ENCODE measurements at places on chromosomes 2 and 18.

- DNase-seq, result no peak
Measured at GRCh38 chr2:56202381-56203121, 18.8 kb downstream of the CCDC85A start.

- no peak for DNase-seq
Measured at GRCh38 chr2:239818531-239819011, 206.6 kb downstream of the NDUFA10 start.

DNA sequence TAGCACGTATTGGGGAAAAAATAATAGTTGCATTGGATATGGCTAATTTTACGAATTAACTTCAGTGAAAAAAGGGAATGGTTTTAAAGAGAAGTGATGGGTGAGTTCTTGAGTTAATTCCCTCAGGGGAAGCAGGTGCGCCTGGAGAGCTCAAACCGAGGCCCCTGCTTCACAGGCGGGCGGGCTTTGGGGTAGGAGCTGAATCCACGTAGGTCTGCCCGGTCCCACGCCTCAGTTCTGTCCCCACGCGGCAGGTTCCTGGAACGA is 44.1 kb downstream of the GORASP2 start:
- DNase-seq, result no peak

DNA sequence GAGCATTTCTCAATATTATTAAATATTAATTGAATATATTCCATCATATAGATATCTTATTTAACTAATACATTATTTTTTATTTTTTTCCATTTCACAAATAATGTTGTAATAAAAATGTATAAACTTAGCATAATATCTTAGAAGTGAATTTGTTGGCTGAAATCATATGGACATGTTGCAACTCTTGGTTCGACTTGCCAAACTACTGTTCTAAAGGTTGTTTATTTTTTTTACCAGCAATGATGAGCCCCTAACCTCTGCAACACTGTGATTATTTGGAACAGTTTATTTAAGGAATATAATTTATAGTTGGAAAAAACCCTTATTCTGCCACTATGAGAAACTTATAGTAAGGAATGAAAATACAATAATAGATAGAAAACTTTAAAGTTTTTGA is 8.8 kb upstream of the NAB1 start:
- DNase-seq, result no peak

DNA sequence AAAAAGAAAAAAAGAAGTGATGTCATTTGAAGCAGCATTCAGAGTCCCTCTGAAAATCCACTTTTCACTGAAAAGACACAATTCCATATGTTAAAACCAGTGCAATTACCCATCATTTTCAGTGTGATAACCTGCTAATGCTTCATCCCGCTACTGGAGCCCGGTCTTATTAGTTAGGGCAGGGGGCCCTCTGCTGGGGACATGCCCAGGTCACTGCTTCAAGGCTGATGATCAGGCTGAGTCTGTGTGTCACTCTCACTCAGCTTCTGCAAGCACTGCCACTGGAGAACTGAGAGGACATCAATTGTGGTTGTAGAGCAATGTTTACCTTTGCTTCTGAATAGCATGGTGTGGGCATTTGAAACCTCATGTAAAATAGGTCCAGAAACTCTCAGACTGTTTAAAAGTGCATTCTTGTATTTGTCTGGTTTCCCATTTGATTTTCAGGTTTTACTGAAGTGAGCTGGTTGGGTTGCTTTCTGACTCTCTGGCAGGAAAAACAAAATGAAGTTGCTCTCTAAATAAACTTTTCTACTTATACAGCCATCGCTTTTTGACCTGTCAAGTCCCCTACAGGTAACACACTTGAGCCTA is 49.2 kb upstream of the NXPH2 start:
- DNase-seq, result peak; percentile 6

DNA sequence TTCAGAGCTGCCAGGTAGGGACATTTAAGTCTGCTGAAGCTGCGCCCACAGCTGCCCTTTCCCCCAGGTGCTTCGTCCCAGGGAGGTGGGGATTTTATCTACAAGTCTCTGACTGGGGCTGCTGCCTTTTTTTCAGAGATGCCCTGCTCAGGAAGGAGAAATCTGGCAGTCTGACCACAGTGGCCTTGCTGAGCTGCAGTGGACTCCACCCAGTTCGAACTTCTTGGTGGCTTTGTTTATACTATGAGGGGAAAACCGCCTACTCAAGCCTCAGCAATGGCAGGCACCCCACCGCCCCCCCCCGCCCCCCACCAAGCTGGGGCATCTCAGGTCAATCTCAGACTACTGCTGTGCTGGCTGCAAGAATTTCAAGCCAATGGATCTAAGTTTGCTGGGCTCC is 458.1 kb upstream of the RAB12 start:
- no peak for DNase-seq

DNA sequence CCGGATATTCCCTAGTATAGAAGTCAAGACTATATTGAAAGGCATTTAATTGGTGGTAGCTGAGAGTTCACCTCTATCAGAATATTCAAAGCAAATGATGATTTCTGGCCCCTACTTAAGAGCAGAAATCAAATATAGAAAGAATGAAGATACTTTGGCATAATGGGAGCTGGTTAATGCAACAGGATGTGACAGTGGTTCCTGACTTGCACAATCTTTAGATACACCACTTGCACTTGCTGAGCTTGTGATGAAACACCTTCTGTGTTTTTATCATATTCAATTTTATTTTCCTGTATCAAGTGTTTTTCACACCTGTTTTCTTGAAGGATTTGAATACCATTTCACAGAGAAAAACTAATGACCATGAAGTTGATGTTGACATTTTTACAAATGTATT is 124.1 kb upstream of the CDH19 start:
- no peak for DNase-seq

- no peak for DNase-seq
Measured at GRCh38 chr2:231272991-231273390, 74.6 kb downstream of the ARMC9 start.

DNA sequence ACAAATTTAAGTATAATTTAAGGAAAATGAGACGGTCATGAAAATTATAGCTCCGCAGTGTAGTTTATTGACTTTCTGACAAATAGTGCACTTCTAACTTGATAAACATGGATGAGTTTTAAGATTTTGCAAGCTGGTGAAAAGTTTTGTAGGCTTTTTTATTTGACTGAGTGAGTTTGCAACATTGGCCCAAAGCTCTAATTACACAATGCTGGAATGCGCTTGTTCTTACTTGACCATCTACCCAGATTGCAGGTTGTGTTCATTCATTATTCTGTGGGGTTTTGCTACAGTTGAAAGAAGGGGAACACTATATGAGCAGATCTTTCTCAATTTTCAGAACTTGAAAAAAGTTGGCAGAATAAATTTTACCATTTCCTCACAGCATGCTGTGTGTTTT is 13.5 kb downstream of the SPOPL start:
- no peak for DNase-seq

DNA sequence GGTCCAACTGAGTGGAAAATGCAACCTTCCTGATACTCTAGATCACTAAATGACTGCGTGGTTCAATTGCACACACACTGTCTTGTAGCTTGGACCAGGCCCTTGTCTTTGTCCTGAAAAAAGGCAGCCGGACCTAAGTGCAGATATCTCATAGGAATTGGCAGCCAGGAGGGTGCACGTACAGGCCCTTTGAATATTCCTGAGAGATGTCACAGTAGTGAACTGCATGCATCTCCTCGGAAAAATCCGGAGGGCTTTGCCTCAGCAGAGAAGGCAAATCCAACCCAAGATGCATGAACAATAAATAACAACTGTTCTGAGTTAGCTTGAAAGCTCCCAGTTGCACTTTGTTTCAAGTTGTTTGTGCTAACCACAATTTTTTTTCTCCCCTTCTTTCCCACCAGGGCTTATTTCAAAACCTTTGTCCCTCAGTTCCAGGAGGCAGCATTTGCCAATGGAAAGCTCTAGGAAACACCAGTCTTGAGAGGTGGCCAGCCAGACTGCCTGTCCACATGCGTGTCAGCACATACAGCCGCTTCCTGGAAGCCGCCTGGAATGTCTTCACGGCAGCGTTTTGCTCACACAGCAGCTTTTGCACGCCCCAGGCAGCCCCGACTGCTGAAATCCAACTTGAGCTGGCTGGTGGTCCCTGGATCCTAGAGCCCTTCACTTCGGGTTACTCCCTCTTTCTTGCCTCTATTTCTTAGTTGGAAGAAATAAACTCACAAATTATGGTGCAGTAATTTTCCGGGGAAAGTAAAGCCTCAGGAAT is 54.4 kb upstream of the FOSL2 start:
- DNase-seq, result no peak

- DNase-seq, result no peak
Measured at GRCh38 chr2:140248623-140249022, 1468.4 kb upstream of the NXPH2 start.

GRCh38 chr2:150351922-150352321 is 135.5 kb downstream of the RND3 start:
- DNase-seq, result no peak

GRCh38 chr18:53698907-53699306 is 525.6 kb downstream of the MBD2 start:
- DNase-seq, result peak; percentile 29

DNA sequence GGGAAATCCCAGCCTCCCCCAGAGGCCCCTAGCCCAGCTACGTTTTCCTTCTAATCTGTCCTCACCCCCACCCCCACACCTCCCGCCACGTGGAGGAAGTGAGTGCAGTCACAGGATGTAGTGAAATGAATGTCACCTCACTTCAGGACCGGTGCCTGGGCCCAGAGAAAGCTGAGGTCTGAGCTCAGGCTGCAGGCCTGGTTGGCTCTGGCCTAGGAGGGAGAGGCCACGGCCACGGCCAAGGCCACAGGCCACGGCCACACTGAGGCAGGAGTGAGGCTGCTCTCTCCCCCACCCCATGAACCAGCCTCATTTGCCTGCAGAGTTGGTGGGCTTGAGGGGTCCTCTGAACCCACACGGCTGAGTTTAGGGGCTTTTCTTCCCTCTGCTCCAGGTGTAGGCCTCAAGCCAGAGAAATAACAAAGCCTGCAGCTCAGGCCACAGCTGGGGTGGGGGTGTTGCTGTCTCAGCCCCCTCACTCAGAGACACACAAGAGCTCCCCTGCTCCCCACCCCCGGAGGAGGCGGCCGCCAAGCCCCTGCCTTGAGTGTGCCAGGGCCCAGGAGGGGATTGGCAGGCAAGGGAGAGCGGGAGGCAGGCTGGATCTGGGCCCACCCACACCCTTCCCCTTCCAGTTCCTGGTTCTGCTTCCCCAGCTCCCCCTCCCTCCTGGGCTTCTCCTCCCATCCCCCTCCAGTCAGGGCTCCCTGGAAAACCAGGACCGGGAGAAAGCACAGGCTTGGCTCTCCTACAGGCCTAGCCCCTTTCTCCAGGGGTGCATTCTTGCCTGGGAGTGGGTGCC is 27.0 kb downstream of the DNMT3A start:
- peak; percentile 90 for DNase-seq

- no peak for DNase-seq
Measured at GRCh38 chr18:5596585-5596984, 52.8 kb upstream of the EPB41L3 start.

GRCh38 chr2:211923019-211923418 is 615.6 kb downstream of the ERBB4 start:
- no peak for DNase-seq

DNA sequence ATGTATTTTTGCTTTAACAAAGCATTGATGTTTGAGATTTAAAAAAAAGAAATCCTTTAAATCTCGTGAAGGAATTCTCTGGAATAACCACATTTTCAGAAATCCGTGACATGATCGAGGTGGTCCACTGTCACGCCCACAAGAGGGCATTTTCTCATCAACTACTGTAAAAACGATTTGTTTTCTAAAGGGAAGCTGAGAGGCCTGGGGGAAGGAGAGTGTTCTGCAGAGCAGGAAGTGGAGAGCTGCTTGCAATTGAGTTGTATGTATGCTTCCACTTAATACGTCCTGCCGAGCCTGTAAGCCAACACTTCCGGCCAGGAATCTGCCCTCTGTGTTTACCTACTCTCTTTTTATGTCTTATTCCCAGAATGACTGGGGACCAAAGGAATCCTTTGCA is 19.4 kb downstream of the KLHL29 start:
- DNase-seq, result peak; percentile 48

- DNase-seq, result no peak
Measured at GRCh38 chr18:10015941-10016819, 102.4 kb downstream of the VAPA start.

DNA sequence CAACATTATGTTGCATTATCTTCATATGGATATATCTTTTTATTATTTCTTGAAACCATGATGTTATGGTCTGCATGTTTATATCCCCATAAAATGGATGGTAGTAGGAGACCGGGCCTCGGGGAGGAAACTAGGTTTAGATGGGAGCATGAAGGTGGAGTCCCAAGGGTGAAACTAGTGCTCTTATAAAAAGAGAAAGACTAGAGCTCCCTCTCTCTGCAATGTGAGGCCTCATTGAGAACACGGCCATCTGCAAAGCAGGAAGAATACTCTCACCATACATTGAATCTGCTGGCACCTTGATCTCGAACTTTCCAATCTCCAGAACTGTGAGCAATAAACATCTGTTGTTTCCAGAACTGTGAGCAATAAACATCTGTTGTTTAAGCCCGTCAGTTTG is 64.0 kb downstream of the NXPH2 start:
- peak; percentile 9 for DNase-seq

GRCh38 chr2:38744399-38744780 is 6.8 kb downstream of the SRSF7 start:
- DNase-seq, result no peak

- DNase-seq, result no peak
Measured at GRCh38 chr18:28854964-28855363, 678.0 kb upstream of the CDH2 start.

- no peak for DNase-seq
Measured at GRCh38 chr18:76463872-76464271, 31.2 kb downstream of the ZNF516 start.

DNA sequence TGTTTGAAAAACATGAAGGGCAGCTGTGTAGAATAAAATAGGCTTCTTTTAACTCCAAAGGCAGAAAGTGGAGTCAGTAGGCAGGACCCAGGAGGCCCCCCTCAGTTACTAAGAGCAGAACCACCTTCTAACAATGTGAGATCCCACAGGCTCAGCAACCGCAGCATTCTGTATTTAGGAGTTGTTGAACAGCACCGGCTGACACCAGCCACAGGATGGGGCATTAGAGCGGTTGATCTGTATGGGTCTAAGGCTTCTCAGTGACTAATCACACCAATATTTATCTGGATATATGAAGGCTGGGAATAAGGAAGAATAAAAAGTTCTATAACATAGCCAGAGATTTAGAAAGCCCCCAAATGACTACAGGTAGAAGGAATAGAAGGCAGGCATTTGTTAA is 51.7 kb downstream of the MYO5B start:
- DNase-seq, result no peak

DNA sequence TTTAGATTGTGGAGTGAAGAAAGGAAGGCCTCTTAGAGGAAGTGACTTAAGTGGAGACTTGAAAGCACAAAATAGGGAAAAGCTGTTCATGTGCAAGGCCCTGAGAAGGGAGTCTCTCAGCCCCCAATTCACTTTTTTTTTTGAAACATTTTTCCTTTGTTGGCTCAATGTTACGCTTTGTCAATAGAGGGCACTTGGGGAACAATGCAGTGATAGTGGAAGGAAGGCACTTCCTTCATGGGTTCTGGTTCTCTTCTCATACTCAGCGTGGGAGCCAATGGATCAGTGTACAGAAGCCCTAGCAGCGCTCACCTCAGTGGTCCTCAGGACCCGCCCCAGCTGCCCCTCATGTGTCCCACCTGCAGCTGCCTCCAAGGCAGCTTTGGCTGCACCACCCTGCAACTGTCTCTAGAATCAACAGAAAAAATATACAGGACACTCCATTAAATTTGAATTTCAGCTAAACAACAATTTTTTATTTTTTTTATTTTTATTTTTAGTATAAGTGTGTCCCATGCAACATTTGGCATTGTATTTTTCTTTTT is 8.6 kb upstream of the C2orf42 start:
- no peak for DNase-seq

Measured in GM13977 (cell line).